NCI-H345 (cell line): ENCODE measurements at places on chromosomes 6 and 20.

GRCh38 chr6:148466158-148466557 is 123.5 kb downstream of the SASH1 start:
- DNase-seq: no peak

GRCh38 chr6:68559716-68560115 is 75.4 kb upstream of the ADGRB3 start:
- DNase-seq: peak; percentile 69

DNA sequence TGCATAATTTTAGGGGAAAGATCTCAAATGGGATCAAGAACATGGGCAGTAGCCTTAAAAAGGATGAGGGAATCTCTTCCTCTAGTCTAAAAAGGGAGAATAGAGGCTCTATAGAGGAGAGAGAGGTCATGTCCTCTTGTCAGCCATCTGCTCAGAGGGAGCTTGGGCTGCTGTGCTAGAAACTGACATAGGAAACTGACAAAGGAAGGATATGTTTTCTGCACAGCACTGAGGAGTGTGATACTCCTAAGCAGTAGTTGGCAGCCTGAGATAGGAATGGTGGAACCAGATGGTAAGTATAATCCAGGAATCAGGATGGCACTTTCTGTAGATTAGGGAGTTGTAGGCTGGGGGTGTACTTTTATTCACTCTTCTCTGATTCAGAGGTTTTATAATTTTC is 59.2 kb downstream of the PTPRA start:
- no peak for DNase-seq

- no peak for DNase-seq
Observed at GRCh38 chr6:151701911-151702562, 105.4 kb upstream of the ESR1 start.

GRCh38 chr6:133855991-133856370 is 32.9 kb upstream of the TCF21 start:
- DNase-seq: no peak

DNA sequence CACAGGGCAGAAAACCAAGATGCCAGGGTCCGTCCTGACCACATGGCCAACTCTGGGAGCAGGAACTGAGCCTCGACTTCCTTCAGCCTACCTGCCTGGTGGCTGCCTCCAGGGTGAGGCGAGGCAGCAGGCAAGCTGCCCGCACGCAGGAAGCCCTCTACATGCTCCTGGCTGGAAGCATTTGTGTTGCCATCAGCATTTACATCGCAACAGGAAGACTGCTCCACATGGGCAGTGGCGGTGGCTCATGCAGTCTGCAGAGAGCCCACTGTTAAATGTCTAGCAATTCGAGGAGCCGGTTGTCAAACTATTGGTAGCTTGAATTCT is 233.8 kb downstream of the SYNDIG1 start:
- no peak for DNase-seq
